Suppressor macrophage treated with lipopolysaccharide for 4 hours (primary cell): ENCODE measurements at places on chromosomes 4 and X.
A peak's percentile ranks its signal among the peaks of the same experiment; 100 is the strongest.

- DNase-seq: no peak
Observed at GRCh38 chr4:119005928-119006460, 117.3 kb downstream of the SYNPO2 start.

DNA sequence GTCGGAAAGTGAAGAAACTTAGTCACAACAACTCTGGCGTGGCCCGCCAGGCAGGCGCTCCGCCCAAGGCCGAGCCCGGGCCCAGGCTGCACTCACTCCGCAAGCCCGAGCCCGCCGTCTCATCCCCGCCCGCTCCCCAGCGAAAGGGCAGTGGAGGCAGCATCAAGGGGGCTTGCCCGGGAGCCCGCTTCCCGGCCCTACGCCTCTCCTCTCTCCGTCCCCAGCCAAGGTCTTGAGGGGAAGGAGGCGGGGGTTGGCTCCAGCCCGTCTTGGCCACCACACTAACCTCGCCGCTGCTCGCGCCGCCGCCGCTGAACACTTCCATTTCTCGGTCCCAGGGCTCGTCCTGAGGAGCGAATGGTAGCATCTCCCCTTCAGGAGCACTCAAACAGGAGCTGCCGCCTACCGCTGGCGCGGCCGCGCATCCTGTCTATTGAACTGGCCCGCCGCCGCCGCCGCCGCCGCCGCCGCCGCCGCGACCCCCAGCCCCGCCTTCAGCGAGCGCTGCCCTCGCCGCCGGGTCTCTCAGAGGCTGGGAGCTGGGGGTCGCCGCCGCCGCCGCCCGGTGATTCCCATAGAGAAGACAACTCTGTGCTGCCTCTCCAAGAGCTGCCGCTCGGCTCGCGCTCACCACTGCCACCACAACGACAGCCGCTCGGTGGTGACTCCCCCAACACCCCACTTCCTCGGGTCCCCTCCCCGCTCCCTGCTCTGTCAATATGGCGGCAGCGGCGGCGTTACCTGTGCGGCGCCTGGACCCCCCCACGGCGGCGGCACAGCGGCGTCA, at the start of gene RPS6KA6:
Gene RPS6KA6 (minus strand): TSS at position 667 of the 787 bp plus-strand sequence. CDS start 300 bp downstream, at position 367.
- peak; percentile 3 for DNase-seq

- DNase-seq: no peak
Observed at GRCh38 chr4:168409089-168409801, 71.0 kb downstream of the DDX60L start.

DNA sequence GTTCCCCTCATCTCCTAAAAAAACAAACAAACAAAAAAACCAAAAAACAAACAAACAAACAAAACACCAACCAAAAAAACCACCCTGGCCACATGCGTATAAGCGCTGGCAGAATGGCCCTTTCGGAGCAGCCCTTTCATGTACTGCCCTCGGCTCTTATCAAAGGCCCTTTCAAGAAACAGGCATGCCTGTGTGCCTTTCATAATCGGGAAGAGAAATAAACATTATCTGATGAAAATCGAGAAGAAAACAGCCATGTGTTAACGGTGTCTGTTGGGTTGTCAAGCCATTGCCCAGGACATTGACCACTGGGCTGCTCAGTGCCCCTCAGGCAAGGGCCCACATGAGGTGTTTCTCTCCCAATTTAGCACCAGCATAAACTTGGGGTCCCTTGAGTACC, 68.3 kb downstream of the PJA1 start:
- DNase-seq: no peak

DNA sequence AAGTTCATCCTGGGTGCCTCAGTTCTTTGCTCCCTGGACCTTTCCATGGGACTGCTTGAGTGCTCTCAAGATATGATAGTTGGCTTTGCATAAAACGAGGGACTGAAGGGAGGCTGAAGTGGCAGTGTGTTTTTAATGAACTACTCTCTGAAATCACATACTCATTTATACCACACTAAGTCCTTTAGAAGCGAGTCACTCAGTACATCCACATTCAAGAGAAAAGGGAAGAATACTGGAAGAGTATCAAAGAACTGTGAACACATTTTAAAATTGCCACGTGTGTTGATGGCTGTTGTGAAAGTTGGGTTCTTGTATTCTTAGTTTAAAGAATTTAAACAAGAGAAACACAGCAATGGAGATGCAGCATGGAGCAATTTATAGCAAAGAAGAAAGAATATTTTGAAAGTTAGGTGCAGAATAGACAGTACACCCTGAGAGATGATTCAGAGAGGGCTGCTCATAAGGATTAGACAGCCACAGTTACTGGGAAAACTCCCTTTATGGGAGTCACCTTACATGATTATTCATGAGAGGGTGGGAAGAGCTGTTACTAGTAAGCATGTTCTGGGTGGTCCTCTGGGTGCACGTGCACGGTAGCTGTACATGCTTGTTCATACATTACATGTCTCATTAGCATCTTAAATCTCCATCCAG, 380.7 kb downstream of the ADGRL3 start:
- DNase-seq: no peak

GRCh38 chr4:173572493-173573129, 42.6 kb upstream of the HAND2 start:
- no peak for DNase-seq

GRCh38 chrX:38803243-38803587, 2.0 kb downstream of the MID1IP1 start:
- DNase-seq: no peak

- no peak for DNase-seq
Observed at GRCh38 chr4:81287101-81287500, 72.1 kb upstream of the PRKG2 start.

DNA sequence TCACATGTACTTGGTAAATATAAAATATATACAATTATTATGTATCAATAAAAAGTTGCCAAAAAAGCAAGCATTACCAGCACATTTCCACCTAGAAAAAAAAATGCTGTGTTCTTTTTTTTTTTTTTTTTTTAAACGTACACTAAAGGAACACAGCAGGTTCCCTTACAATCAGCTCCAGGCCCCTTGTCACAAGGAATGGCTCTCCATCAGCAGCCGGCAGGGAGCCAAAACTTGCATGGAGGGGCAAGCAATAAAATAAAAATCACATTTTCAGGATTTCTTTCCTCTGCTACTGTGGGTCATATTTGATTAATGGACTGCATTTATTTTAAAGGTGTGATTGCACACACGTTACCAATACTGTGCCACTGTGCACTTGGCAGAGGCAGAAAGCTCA, 460.3 kb downstream of the GPAT3 start:
- no peak for DNase-seq

DNA sequence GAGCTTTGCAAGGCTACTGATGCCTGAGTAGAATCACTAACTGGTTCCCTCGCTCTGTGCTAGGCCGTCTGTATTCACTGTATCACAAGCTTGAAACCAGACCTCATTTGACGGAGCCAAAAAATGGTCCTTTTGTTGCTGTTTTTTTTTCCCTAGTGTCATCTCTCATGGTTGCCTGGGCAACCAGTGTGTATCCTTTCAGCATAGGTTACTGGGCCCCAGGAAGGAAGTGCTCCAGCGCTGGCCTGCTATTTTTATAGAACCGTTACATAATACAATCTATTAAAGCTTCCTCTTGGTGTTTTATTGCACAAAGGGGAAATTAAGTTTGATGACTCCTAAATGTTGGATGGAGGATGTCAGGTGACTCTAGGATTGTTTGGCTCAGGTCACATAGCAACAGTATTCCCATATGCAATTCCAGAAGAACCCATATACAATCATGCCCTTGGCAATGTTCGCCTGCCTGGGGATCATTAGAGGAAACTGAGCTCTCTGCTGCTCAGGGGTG, 220.4 kb downstream of the SPRY1 start:
- DNase-seq: peak; percentile 66

GRCh38 chr4:28287831-28288233, 1427.2 kb downstream of the STIM2 start:
- DNase-seq: no peak

GRCh38 chrX:39327705-39328104, 526.4 kb downstream of the MID1IP1 start:
- no peak for DNase-seq

DNA sequence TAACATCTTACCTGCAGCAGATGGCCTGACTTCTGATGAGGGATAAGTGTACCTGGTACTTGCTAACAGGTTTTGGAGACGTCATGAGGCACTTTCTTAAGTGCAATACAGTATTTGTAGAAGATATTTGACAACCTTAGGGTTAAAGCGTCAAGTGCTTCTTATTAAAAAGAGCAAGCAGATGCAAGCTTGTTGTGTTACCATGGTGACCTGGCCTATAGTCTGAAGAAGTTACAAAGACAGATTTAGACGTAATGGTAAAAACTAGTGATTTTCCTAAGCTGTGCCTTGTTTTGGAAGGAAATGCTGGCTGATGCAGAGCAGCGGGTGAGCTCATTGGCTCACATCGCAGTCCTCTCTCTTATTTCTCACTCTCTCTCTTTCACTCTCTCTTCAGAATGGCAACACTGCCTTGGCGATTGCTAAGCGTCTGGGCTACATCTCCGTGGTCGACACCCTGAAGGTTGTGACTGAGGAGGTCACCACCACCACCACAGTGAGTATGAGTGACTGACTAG, 243.6 kb downstream of the ANK2 start:
- no peak for DNase-seq

GRCh38 chr4:52071791-52072546, 20.9 kb downstream of the SPATA18 start:
- DNase-seq: no peak

DNA sequence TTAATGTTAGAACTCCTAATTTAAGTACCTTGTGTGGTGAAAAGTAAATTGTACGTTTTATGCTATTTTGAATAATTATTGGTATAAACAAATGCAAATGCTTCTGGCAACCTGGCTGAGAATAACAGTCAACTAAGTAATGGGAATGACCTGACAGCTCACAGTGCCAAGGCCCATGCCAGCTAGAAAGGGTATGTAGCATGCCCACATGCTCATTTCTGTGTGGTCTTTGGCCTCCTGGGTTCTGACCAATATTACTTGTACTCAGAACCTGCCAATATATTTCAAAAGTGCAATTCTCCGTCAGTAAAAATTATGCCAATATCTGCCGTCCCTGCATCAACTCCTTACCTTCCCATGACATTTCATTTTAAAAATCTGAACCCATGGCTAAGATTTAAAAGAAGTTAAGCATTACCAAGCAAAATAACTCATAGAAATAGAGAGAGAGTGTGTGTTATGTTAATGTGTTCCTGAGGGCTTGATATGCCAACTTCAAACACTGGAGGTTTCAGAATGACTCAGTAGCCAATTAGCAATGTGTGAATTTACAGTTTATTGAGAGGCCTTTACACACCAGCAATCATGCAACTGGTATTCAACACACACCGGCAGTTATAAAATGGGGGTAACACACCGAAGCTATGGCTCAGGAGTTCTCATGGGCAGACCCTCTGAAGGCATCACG, 820.8 kb downstream of the FSTL5 start:
- DNase-seq: no peak

GRCh38 chr4:68079928-68080327, 49.7 kb downstream of the TMPRSS11F start:
- DNase-seq: no peak

DNA sequence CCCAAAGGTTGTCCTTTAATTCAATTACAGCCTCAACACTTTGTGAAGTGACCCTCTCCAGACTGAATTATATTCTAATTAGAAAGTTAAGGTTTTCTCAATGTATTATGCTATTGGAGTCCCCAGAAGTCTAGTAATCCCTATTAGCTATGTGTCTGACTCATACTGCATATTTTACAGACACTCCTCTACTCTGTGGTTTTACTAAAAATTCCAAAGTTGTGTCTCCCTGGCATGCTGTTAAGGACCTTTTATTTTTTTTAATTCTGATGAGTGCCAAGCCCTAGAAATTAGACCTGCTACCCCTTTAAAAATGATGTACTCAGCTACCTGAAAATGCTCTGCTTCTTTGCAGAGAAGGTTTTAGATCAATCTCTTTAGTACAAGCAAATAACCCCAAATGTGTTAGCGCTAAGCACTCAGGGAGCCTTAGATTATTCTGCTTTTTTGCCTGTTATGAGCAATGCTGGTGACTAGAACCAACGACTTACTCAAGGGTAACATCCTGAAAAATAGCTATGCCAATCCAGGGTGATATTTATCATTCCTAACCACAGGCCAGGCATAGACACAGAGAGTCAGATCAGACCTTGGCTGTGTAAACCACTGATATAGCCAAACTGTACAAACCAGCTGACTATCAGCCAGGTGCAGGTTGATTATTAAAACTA, 26.1 kb upstream of the CXCL13 start:
- peak; percentile 66 for DNase-seq

GRCh38 chr4:83109480-83110222, 4.9 kb downstream of the PLAC8 start:
- peak; percentile 75 for DNase-seq

GRCh38 chrX:38664285-38664684, 102.9 kb downstream of the TSPAN7 start:
- DNase-seq: peak; percentile 39

- DNase-seq: no peak
Observed at GRCh38 chr4:156396534-156396933, 442.9 kb upstream of the CTSO start.

DNA sequence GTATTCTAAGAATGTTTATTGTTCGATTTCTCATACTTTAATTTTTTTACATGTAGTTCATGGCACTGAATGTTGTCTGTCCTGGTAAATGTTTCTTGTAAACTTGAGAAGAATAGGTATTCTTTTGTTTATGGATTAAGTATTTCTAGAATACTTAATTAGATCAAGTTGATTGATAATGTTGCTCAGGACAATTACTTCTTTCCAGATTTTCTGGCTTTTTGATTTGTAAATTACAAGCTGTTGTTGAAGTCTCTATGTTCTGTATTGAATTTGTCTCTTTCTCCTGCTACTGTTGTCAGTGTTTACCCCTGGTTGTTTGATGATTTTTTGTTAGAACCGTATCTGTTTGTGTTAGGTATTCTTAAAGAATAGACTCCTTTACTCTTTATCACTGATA, 1720.9 kb upstream of the AGA start:
- DNase-seq: no peak

DNA sequence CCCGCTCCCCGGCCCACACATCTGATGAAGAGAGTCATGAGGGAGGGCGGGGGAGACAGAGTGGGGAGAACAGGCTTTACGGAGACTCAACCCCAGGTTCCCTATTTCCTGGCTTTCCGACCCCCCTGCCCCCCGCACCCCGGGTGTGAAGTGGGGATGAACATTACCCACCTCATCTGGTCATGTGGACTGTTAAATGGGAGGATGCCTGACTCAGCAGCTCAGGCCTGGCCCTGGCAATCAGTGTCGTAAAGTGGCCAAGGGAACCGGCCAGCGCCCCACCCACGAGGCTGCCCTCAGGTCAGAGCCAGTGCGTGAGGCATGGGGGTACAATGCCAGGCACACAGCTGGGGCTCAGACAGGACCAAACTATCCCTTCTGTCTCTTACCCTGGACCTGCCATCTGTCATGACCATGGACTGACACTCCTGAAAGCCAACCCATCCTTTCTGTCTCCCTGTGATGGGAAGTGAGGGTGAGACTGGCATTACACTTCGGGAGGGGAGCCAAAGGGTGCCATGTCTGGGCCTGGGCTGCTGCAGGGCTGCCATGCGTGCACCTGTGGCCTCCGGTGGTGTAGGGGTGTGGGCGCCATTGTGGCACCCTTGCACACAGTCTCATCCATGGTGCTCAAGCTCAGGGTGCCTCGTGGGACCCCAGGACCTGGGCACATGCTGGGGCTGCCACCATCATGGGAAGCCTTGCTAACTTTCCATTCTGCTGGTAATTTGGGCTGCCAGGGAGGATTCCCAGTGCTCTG, 106.1 kb upstream of the PSAPL1 start:
- no peak for DNase-seq
